ENCODE measurements at places on chromosomes 2 and 18.

DNA sequence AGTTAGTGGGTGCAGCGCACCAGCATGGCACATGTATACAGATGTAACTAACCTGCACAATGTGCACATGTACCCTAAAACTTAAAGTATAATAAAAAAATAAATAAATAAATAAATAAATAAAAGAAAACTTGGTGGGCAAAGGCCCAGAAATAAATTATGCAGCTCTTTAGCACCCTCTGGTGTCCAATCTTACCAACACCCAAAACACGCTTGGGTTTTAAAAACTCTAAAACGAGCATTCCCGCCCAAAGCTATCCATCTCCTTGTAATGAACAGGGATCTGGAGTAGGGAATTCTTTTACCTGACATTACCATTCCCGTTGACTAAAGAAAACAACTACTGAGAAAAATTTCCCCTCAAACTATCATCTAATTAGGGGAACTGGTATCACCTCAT is 2005.9 kb upstream of the CELF4 start:
- no peak for DNase-seq

DNA sequence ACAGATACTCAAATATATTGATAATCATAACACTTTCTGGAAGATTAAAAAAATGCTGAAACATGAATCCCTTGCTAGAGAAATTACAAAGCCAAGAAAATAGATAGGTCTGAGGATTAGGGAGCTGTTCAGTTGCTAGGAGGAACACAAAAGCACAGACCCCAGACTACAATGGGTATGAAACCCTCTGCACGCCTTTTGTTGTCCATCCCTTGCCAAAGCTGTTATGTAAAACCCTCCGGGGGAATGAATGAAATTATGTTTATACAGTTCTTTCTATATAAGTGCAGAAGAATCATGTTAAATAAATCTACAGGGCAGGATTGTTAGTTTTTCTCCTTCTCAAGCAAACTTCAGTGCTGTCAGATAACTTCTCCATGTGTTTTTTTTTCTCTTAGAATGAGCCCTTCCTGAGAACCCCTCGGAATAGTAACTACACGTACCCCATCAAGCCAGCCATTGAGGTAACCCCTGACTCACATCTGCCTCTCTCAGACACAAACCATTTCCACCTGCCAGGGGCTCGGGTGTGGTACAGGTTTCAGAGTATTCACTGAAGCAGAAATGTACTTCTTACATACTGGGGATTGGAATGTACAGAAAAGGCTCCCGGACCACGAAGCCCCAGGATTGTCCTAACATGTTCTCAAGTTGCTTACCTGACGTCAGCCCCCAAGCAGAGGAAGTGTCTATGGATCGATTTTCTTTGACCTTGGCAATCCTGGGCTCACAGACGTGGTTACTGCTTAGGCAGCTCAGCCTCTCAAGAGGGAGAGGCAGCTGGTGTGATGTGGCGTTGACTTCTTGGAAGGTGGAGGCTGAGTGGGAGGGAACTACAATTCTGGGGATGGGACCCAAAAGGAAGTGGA is 118.0 kb downstream of the PLB1 start:
- DNase-seq = peak; percentile 75

DNA sequence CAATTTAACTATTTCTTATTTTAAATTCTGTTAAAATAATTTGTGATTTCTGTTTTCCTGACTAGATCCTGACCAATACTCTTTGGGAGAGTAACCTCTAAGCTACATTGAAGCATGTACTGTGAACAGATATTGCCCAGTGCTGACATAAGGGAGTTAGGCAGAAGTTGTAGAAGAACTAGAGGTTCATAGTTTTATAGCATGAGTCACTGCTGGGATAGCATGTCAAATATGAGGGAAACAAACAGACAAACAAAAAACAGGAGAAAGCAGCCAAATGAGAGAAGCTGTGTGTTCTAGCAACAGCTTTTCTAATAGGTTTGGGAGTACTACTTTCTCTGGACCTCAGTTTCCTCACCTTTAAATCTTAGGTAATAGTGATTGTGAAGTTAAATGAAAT is 72.4 kb downstream of the CERS6 start:
- DNase-seq = no peak

GRCh38 chr2:108934583-108935245 is 54.3 kb downstream of the EDAR start:
- no peak for DNase-seq

- no peak for DNase-seq
Measured at GRCh38 chr2:96374211-96374951, 38.8 kb downstream of the NCAPH start.

- DNase-seq = no peak
Measured at GRCh38 chr2:239151201-239152131, 249.4 kb downstream of the HDAC4 start.

DNA sequence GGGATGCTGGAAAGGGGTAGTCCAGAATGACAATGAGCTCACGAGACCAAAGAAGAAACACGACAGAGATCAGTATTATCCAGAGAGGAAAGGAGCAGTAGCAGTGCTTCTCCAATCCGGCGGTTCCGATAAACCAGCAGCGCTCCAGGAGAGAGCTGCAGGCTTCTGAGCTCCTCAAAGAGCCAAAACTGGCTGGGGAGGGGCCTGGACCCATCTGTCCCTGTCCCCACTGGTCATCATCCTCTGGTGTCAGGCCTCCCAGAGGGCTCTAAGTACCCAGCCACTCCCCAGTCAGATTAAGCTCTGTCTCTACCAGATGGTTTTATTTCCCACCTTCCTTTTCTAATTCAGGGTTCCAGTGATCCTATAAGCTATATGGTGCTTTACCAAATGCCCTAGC is 23.2 kb downstream of the DNAJC27 start:
- no peak for DNase-seq

DNA sequence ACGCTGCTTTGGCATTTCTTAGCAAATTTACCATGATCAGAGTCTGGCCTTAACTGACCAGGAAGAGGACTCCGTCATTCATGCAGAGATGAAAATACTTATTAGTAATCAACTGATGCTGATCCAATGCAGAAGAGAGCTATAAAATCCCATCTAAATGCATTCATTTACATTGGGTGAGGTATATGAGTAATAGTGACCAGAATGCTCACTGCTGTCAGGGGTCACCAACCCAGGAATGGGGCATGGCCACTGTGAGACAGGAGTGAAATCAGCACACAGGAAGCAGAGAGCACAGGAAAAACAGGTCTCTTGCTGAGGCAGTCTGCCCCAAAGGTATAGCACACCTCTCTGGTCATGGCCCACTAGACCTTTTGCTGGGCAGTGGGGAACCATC is 68.1 kb upstream of the TMEM247 start:
- DNase-seq = no peak

DNA sequence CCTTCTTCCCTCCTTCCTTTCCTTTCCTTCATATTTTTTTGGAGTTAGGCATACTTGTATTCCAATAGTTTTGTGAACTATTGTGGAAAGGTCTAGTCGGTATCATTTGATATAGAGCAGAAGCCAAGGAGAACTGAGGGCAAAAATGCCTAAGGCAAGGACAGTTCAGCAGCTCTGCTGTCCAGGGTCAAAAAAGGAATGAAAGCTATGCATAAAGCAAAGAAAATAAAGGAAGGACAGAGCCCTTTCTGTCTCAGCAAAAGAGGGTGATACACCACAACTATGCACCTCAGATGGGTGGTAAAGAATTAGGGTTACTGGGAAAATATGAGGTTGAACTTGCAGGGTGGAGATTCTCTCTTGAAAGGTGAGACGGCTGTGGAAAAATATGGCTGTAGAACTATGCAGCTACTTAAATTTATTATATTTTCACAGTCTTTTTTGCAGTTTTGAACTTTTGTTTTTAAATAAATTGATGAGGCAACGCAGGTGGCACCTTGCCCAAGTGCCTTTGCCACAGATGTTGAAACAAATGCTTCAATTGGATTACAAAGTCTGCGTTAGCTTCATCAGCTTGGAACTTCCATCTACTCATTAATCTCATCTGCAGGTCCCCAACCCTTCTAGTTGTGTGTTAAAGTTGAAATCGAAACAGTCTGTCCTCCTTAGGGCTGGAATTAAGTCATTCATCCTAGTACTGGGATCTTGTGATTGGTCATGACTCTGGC is 20.8 kb downstream of the LHCGR start:
- DNase-seq = no peak

- no peak for DNase-seq
Measured at GRCh38 chr18:3713166-3713565, 263.2 kb downstream of the TGIF1 start.

DNA sequence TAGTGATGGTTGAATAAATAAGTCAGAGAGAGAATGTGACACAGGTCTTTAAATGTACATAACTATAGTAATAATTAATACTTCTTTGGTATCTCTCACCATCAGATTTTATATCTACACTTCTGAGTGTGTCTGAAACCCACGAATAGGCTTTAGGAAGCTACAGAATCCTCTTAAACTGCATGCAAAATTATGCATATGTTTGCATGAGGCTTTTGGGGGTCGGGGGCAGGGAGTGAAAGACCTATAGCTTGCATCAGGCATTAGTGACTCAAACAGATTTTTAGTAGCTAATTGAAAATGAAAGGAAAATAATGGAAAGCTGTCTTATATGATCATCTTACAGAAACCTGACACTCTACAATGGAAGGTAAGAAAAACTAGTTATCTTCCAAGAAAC is 14.9 kb downstream of the LRPPRC start:
- no peak for DNase-seq

DNA sequence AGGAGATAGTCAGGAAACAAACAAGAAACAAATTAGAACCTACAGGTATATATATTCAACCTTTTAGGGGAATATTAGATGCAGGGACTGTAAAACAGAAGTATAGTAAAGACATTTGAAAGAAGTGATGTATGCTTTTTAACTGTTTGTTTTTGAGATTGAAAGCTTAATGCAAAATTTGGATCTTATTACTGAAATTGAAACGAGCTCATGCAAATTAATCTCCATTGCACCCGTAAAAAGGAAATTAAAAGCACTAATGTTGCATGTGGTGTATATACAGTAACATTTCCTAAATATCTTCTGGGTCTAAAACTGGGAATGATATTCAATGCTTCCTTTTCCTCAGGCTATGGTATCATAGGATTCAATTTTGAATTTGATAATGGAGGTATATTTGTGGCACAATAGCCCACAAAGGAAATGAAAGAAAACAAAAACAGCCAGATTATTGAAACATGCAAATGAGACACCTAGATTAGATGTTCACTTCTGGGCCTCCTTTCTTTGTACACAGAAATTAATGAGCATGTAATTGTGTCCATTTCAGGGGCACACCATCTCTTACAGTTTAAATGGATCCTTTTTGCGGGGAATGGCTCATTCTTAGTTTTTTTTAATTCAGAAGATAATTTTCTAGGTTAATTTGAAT is 1.6 kb upstream of the ELOA2 start:
- no peak for DNase-seq

DNA sequence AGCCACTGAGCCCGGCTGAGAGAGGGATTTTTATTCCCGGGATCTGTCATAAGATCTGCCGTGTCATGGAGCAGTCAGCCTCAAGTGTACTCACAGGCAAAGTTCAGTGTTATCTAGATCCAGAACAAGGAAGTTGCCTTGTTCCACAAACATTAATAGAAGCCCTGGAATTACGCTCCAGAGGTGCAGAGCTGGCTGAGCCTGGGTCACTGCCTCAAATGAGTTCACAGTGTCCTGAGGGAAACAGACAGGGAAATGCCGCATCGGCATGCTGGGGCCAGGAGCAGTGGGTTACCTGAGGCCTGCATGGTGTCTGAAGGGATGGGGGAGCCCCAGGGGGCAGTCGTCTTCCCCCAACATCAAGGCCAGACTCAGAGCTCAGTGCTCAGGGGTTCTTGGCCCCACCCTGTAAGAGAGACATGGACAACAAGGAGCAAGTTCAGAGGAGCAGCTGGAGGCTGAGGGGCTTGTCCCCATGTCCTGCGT is 42.7 kb upstream of the ODC1 start:
- peak; percentile 44 for DNase-seq

- DNase-seq = no peak
Measured at GRCh38 chr2:202628646-202629198, 6.0 kb upstream of the FAM117B start.

DNA sequence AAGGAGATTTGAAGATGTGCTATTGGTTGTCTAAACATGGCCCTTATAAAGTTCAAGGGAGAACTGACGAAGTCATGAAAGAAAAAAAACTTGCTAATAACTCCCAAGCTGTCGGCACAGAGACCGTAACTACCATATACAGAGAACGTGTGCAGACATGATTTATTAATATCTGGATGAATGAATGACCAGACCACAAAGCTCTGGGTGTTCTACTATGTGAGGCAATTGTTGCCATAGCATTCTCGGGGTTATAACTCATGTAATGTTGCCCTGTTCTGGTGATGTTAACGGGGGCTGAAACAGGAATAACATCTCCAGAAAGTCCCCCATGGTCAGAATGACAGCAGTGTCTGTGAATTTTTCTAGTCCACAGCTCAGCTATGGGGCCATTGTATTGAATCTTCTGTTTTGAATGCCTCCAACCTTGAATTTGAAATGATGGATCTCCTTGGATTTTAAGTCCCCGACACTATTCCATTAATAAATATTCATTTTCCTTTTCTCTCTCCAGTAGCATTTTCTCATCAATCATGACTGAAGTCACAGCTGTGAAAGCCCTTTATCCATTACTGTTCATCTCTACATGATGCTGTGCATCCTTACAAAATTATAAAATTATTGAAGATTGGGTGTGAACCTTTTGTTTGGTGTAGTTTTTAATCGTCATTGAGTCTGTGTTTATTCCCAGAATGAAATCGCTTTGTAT is 483.4 kb upstream of the KLHL29 start:
- no peak for DNase-seq

DNA sequence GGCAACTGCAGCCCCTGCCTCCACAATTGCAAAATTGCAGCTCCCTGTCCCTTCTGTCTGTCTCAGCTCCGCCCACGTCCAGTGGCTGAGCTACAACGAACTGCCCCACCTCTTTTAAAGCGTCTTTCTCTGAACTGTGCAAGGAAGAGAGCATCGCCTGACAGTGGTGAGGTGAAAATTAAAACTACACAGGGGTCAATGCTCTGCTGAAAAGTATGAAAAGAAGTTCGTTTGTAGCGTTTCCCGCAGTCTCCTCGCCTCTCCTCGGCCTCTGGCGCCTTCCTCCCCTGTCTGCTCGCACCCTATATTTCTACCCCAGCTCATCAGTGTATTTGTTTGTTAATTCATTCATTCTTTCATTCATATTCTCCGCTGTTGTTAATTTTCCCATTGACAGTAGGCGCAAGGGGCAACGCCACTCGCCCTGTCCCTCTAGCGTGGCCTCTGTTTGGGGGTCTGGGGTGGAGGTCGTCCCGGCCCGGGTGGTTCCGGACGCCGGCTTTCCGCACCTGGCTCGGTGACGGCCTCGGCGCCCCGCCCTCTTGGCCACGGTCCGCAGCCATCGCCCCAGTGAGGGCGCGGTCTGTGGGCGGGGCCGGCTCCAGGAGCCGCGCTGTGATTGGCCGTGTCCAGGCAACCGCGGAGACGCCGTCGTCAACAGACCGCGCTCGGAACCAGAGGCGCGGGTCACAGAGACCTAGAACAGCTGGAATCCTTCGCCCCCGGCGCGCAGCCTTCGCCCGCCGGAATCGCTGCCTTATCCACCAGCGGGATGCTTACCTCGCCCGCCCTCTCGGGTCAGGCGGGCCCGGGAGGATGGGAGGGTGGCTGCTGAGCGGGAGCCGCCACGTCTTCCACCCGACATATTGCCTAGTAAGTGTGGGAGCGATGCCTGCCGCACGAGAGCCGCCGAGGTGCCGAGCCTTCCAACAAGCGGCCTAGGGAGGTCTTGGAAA is at the start of gene VWA3B:
TSS of gene VWA3B (plus strand) at position 677 of the 956 bp plus-strand sequence. CDS start 5,926 bp downstream, outside the sequence.
- DNase-seq = peak; percentile 71

GRCh38 chr2:127115471-127116199 is 8.7 kb upstream of the BIN1 start:
- DNase-seq = no peak

All from activated CD8-positive, alpha-beta memory T cell treated with anti-CD3 and anti-CD28 coated beads for 24 hours (primary cell).